Activated CD4-positive, alpha-beta T cell treated with anti-CD3 and anti-CD28 coated beads for 36 hours (primary cell): ENCODE measurements at places on chromosomes 12 and 14.

DNA sequence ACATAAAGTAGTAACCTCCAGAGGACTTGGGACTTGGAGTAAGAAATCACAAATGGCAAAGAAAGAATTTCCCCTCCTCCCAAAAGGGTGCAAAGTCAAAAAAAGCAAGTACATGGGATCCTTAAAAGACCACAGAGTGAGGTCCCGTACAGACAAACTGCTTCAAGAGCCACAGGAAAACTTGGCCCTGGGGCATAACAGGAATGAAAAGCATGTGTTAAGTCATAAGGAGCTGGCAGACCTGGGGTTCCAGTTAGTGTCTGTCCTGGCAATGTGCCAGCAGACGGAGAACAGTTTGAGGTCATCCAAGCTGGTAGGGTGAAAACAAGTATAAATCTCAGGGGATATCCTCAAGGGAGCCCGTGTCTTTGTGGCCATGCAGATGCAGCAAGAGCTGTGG, 73.2 kb downstream of the HSD17B6 start:
- H3K27me3 ChIP-seq = no peaks in the 10 kb centered on the region
- H3K4me1 ChIP-seq = peaks cover 16% of the 10 kb centered on the region
- DNase-seq = no peak
- no peaks in the 10 kb centered on the region for H3K36me3 ChIP-seq
- H3K27ac ChIP-seq = peak overlapping the region; percentile 83
- H3K4me3 ChIP-seq = no peak overlapping the region

DNA sequence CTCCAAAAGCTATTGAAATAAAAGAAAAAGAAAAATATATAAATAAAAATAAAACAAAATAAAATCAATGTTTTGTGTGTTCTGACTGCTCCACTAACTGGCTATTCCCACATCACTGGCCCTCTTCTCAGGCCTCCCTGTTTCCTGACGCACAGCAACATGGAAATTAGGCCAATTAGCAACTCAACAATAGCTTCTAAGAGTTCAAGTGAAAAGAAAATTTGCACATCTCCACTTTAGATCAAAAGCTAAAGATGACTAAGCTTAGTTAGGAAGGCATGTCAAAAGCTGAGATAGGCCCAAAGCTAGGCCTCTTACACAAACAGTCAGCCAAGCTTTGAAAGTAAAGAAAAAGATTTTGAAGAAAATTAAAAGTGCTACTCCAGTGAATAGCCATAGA, 200.8 kb downstream of the DUSP6 start:
- H3K27ac ChIP-seq = no peak overlapping the region
- no peaks in the 10 kb centered on the region for H3K27me3 ChIP-seq
- peaks cover 11% of the 10 kb centered on the region for H3K4me1 ChIP-seq
- no peaks in the 10 kb centered on the region for H3K36me3 ChIP-seq

GRCh38 chr12:69024413-69024812, 91.4 kb upstream of the CPM start:
- no peaks in the 10 kb centered on the region for H3K36me3 ChIP-seq
- H3K4me1 ChIP-seq = no peaks in the 10 kb centered on the region
- peaks cover 15% of the 10 kb centered on the region for H3K27me3 ChIP-seq
- no peak overlapping the region for H3K4me3 ChIP-seq

DNA sequence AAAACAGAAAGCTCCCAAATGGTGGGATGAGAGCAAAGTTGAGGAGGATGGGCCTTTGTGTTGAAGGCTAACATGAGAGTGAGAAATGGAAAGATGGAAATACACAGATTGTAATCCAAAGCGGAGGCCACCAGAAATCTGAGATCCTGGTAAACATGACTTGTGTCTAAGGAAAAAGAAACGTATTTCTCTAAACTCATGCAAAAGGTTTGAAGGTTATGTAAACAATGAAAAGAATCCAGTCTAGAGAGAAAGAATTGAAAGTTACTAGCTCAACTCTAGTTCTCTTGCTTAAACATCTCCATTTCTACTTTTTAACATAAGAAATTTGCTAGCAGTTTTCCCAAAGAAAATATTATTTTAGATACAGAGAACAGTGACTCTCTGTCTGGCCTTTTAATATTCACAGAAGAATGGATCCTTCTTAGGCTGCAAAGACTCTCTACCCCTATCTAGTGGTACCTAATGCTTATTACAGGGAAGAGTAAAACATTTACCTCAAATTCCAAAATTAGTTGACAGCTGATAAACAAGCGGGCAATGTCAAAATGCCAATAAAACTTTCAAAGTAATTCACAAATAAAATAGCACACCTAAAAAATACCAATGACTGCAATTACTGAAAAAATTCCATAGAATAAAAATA, 75.8 kb upstream of the SOX5 start:
- H3K27me3 ChIP-seq = no peaks in the 10 kb centered on the region
- no peak for DNase-seq
- H3K4me1 ChIP-seq = no peaks in the 10 kb centered on the region
- H3K27ac ChIP-seq = no peak overlapping the region

GRCh38 chr12:64666054-64666914, 56.0 kb downstream of the RASSF3 start:
- peaks cover 82% of the 10 kb centered on the region for H3K4me1 ChIP-seq
- DNase-seq = no peak
- H3K4me3 ChIP-seq = peak overlapping the region; percentile 38
- H3K27ac ChIP-seq = peak overlapping the region; percentile 94

DNA sequence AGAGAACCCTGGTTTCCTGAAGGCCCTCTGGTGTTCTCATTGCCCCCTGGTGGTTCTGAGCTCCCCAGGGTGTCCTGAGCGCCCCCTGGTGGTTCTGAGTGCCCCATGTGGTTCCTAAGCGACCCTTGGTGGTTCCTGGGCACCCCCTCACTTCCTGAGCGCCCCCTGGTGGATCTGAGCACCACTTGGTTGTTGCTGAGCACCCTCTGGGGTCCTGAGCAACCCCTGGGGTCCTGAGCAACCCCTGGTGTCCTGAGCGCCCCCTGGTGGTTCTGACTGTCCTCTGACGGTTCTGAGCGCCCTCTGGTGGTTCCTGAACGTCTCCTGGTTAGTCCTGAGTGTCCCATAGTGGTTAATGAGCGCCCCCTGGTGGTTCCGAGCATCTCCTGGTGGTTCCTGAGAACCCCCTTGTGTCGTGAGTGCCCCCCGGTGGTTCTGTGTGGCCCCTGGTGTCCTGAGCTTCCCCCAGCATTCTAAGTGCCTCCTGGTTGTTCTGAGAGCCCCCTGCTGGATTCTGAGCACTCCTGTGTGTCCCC, 568.3 kb downstream of the TMEM121 start:
- peak; percentile 94 for DNase-seq
- H3K4me1 ChIP-seq = no peaks in the 10 kb centered on the region
- H3K4me3 ChIP-seq = no peak overlapping the region
